ENCODE measurements at places on chromosomes 4 and X. TPM values are rescaled to one million over a fixed set of nuclear protein-coding genes. Genes with fewer than 3 reads are reported as not detected.

DNA sequence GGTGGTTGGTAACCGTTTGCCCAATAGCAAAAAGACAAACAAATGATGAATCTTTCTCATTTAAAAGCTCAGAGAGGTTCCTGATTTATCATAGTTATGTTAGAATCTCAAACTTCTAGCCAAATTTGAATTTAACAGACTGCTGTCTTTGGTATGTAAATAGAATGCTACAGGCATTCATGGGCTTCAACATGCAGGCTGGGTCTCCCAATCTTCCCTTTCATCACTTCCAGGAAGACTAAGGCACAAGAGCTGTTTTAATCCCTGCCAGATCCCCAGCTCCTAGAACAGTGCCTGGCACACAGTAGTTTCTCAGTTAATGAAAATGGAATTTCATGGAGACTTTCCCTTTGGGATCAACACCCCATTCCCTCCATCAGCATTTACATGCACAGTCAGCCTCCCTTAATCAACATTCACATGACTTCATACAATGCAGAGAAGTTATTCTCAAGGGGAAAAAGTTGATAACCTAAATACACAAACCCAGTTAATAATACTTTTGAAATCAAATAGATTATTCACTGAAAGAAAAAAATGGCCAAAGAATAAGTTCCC is 107.6 kb upstream of the C1QTNF7 start:
- H3K36me3 ChIP-seq = no peaks in the 10 kb centered on the region
- no peaks in the 10 kb centered on the region for H3K4me1 ChIP-seq
- H3K27me3 ChIP-seq = no peaks in the 10 kb centered on the region

RBM47 gene
- total RNA-seq = 47.5 TPM

- H3K4me3 ChIP-seq = no peak overlapping the region
- peaks cover 6% of the 10 kb centered on the region for H3K4me1 ChIP-seq
- no peaks in the 10 kb centered on the region for H3K27me3 ChIP-seq
- H3K36me3 ChIP-seq = no peaks in the 10 kb centered on the region
- H3K27ac ChIP-seq = no peak overlapping the region
Measured at GRCh38 chrX:153967536-153968224, 3.9 kb downstream of the HCFC1 start.

CLGN gene
- total RNA-seq = 3.2 TPM

DNA sequence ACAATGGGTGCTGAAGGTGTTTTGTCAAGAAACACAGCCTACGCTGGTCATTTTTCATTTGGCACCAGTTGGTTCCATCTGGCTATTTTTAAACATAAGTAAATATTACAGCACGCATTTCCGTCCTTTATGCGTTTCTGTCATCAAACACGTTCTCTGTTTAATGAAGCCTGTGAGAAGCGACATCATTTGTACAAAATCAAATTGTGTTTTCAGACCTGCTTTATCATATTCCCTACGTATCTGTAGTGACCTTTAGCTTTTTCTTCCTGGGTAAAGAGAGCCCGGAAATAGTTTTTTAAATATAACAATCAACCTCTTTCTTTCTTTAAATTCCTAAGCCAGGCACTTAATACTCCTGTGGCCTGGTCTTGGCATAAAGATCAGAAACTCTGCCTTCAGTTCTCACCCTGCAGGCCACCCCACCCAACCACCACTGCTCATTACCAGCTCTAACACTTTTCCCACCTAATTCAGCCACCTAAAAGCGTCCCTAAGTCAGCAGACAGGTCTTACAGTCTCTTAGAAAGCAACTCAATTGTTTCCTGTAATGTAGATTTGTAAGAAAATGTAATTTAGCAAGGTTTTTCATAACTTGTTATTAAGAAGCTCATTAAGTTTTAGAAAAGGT is 30.4 kb downstream of the ACSL1 start:
- no peaks in the 10 kb centered on the region for H3K27me3 ChIP-seq
- peaks cover 12% of the 10 kb centered on the region for H3K4me1 ChIP-seq
- H3K36me3 ChIP-seq = no peaks in the 10 kb centered on the region
- H3K4me3 ChIP-seq = no peak overlapping the region

DNA sequence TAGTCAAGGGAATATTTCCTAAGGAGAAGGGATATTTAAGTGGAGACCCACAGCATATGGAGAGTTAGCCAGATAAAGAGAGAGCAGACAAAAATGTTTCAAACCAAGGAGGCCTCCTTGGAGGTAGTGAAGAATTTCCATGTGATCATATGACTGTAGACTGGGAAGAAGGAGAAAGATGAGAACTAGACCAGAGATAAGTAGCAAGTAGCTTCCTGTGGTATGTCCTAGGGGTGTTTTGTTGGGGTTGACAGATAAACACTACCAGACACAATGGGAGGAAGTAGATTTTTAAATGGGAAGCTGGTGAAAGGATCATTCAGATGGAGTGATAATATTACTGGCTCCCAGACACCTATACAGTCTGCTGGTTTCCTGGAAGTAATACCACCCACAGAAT is 13.6 kb downstream of the SYAP1 start:
- no peaks in the 10 kb centered on the region for H3K27me3 ChIP-seq
- peaks cover 28% of the 10 kb centered on the region for H3K36me3 ChIP-seq
- no peaks in the 10 kb centered on the region for H3K4me1 ChIP-seq
- no peak overlapping the region for H3K27ac ChIP-seq

NPY2R gene
- total RNA-seq = not detected

GRCh38 chr4:56288663-56289062 is 98.6 kb downstream of the AASDH start:
- no peak overlapping the region for H3K27ac ChIP-seq
- H3K36me3 ChIP-seq = no peaks in the 10 kb centered on the region
- H3K27me3 ChIP-seq = no peaks in the 10 kb centered on the region
- no peak for DNase-seq
- H3K4me3 ChIP-seq = no peak overlapping the region

DNA sequence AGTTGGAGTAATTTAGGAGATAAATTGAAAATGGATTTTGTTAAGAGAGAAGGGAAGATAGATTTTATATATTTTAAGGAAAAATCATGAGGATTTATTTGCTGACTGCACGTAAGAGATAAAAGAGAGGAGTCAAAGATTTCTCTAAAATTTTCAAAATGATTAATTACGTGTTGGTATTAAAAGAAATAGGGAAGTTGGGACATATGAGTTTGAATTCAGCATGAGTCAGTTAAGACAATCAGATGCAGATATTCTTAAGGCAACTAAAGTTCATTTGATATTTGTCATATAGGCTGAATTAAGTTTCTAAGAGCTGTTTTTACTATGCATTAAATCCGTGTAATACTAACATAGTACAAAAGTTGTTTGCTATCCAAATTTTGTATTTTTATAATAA is 46.9 kb downstream of the TET2 start:
- no peak overlapping the region for H3K4me3 ChIP-seq
- DNase-seq = no peak
- no peaks in the 10 kb centered on the region for H3K27me3 ChIP-seq
- no peaks in the 10 kb centered on the region for H3K36me3 ChIP-seq
- no peak overlapping the region for H3K27ac ChIP-seq
- peaks cover 8% of the 10 kb centered on the region for H3K4me1 ChIP-seq

DNA sequence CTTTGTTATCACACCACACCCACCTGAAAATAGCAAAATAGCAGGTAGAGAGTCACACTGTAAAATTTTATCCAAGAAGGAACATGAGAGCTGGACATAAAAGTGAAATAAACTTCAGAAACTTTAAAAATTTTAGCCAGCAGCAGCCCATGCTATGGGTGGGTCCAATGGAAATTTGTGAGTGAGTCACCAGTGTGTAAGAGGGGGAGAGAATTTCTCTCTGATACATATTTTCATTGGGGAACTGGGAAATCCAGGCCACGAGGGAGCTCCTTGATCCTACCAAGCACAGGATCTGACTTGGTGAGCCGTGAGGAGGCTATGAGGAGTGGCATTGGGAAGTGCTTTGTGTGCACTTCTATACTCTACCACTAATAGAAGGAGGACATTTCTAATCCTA is 136.3 kb downstream of the FAAH2 start:
- no peak overlapping the region for H3K4me3 ChIP-seq
- no peak overlapping the region for H3K27ac ChIP-seq
- no peaks in the 10 kb centered on the region for H3K36me3 ChIP-seq
- no peaks in the 10 kb centered on the region for H3K27me3 ChIP-seq

C4orf36 gene
- total RNA-seq = 0.64 TPM

DNA sequence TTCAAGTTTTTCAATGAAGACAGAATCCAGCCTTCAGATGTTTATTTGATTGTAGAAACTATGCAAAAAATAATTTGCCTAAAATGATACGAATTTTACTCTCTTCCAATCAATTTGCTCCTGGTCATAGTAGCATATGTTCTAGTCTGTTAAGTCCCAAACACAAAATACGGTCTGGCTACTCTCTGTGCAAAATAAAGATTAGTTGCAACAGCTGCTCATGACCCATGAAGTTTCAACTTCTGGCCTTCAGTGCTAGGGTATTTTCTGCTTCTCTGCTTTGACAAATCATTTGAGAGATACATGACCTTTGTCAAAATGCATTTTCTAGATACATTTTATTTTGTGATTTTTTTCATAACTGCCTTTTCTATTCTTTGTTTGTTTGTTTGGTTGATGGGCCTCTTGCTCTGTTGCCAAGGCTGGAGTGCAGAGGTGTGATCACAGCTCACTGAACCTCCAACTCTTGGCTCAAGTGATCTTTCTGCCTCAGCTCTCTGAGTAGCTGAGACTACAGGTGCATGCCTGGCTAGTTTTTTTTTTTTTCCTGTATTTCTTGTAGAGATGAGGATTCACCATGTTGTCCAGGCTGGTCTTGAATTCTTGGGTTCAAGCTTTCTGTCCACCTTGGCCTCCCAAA is 55.2 kb downstream of the TACR3 start:
- no peak overlapping the region for H3K4me3 ChIP-seq
- DNase-seq = no peak
- no peaks in the 10 kb centered on the region for H3K27me3 ChIP-seq
- no peaks in the 10 kb centered on the region for H3K36me3 ChIP-seq
- no peak overlapping the region for H3K27ac ChIP-seq

GRCh38 chr4:108636246-108636645 is 14.2 kb upstream of the OSTC start:
- no peak for DNase-seq
- H3K4me3 ChIP-seq = no peak overlapping the region
- H3K27me3 ChIP-seq = no peaks in the 10 kb centered on the region
- no peaks in the 10 kb centered on the region for H3K4me1 ChIP-seq
- no peak overlapping the region for H3K27ac ChIP-seq

GPM6B gene
- 2.2 TPM for total RNA-seq

- H3K4me1 ChIP-seq = no peaks in the 10 kb centered on the region
- H3K36me3 ChIP-seq = no peaks in the 10 kb centered on the region
- H3K4me3 ChIP-seq = no peak overlapping the region
- no peak overlapping the region for H3K27ac ChIP-seq
- no peaks in the 10 kb centered on the region for H3K27me3 ChIP-seq
Measured at GRCh38 chr4:87680271-87680670, 30.2 kb downstream of the DMP1 start.

- H3K4me3 ChIP-seq = no peak overlapping the region
- H3K27me3 ChIP-seq = no peaks in the 10 kb centered on the region
- DNase-seq = no peak
- no peak overlapping the region for H3K27ac ChIP-seq
- H3K36me3 ChIP-seq = no peaks in the 10 kb centered on the region
Measured at GRCh38 chr4:100269446-100269845, 79.2 kb upstream of the DDIT4L start.

GRCh38 chrX:136318156-136318555 is 17.4 kb downstream of the ADGRG4 start:
- H3K27ac ChIP-seq = no peak overlapping the region
- no peaks in the 10 kb centered on the region for H3K27me3 ChIP-seq
- no peaks in the 10 kb centered on the region for H3K4me1 ChIP-seq

DNA sequence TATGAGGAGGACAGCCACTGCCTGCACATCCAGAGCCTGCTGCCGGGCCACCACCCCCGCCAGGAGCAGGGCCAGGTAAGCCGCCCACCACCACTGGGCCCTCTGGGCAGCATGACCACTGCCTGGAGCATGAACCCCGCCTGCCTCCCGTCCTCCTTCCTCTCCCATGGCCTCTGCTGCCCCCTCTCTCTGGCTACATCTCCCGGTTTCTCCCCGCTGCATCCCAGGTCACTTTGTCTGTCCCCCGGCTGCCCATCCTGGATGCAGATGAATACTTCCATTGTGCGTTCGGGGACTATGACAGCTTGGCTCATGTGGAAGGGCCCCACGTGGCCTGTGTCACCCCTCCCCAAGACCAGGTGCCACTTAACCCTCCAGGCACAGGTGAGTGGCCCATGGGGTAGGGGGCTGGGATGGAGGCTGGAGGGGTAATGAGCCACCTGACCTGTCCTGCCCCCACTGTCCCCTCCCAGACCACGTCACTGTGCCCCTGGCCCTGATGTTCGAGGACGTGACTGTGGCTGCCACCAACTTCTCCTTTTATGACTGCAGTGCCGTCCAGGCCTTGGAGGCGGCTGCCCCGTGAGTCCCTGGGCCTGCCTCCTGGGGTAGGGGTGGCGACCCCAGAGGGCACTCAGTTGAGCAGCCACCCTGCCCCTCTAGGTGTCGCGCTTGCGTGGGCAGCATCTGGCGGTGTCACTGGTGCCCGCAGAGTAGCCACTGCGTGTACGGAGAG is 6.0 kb downstream of the PLXNB3 start:
- H3K4me1 ChIP-seq = no peaks in the 10 kb centered on the region
- no peaks in the 10 kb centered on the region for H3K36me3 ChIP-seq
- H3K4me3 ChIP-seq = no peak overlapping the region
- no peaks in the 10 kb centered on the region for H3K27me3 ChIP-seq

- no peak overlapping the region for H3K27ac ChIP-seq
- no peaks in the 10 kb centered on the region for H3K4me1 ChIP-seq
- H3K36me3 ChIP-seq = no peaks in the 10 kb centered on the region
- H3K4me3 ChIP-seq = no peak overlapping the region
Measured at GRCh38 chr4:11416767-11417113, 12.0 kb downstream of the HS3ST1 start.

DNA sequence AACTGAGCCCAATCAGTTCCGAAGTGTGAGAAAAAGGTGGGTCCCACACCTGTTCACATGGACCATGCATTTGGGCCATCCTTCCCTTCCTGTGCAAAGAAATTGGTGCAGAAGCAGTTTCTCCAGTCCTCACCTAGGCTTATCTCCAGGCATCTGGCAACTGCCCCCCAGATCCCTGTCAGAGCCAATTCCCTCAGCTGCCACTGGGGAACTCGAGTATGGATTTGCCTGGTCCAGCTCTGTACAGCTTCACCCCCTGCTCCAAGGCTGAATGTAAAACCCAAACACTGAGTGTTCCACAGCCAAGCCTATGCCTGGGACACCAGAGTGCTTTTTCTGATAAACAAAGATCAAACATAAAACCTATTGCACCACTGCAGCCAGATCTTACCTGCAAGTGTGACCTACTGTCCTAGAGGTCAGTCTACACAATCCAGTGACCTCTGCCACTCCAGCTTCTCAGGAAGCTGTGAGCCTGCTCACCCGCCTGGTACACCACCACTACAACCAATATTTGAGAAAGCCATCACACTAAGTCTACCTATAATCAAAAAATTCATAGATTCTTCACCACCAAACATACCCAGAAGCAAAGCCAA is 136.4 kb downstream of the STPG2 start:
- H3K27ac ChIP-seq = no peak overlapping the region
- H3K4me1 ChIP-seq = no peaks in the 10 kb centered on the region
- H3K36me3 ChIP-seq = no peaks in the 10 kb centered on the region
- no peak overlapping the region for H3K4me3 ChIP-seq
- DNase-seq = no peak
